A549 treated with GW870086 at 1 μM for 4 hours (cell line): ENCODE measurements at places on chromosomes 12 and 14. TPM values are rescaled to one million over a fixed set of nuclear protein-coding genes. Genes with fewer than 3 reads are reported as not detected.

ATG101 gene
- 82.9 to 97.4 TPM (median 95.0 TPM) in 5 replicates for total RNA-seq

KRT2 gene
- not detected in 5 replicates for total RNA-seq

PLEKHD1 gene
- 0.03 to 0.07 TPM (median 0.03 TPM) in 3 of 5 replicates, not detected in the others for total RNA-seq

TRPV4 gene
- total RNA-seq: 0.09 to 0.15 TPM (median 0.11 TPM) in 4 of 5 replicates, not detected in the other

LHX5 gene
- total RNA-seq: 0.03 to 0.08 TPM (median 0.07 TPM) in 3 of 5 replicates, not detected in the others
